ENCODE measurements at places on chromosomes 12 and 14.

DNA sequence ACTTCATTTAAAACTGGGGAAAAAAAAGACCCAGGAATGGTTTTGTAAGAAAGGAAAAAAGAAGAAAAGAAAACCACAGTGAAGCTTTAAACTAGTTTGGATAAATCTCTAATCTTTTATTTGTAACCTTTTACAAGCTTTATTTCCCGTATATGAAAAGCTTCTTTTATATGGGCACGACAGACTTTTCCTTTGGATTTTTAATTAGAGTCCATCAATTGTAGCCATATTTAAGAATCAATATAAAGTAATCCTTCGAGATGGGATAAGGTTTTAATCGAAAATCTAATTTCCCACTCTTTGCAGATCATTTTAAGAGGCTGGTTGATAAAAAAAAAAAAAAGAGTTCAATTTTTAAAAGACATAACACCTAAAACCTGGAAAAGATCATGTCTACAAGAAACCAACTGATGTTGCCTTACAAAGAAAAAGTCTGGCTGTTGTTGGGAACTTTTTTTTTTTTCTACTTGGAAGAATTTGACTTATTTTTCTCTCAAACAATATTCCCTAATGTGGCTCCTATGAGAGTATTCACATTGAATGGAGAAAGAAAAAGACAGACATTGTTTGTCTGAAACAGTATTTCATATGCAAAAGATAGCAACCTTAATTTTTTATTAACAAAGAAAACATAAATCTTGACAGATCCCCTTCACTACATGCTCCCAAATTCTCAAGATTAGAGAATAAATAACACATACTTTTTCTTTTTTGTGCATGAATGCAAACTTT lies 4.9 kb upstream of the OTX2 start:
- no peak for DNase-seq

GRCh38 chr12:74619884-74620283 lies 82.2 kb downstream of the ATXN7L3B start:
- DNase-seq: no peak

DNA sequence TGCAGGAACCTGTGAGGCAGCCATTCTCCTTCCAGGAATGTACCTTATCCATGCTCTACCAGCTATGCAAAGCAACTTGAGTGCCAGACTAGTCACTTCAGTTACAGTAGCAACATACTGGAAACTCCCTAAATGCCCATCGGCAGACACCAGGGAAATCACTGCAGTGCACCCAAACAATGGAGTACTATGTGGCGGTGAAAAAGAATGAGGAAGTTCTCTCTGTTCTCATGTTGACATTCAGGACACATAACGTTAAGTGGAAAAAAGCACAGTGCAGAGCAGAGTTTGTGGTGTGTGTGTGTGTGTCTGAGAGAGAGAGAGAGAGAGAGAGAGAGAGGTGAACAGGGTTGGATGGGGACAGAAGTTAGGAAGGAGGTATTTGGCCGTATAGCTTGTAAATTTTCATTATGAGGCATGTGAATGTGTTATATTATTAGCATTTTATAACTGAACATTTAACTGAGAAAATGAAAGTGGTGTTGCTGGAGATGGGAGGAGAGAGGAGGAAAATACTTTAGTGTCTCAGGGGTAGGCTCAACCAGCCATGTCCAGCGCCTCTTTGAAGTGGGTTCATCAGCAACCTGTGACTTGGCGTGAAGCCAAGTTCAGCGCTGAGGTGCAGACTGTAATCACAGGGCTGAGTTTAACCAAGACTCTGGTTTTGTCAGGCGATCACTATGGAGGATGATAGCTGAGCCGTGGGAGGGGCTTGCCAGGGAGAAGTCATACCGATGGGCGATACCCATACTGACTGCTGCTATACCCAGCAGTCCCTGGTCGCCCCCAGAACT lies 17.3 kb downstream of the TNFAIP2 start:
- DNase-seq: no peak

GRCh38 chr12:6444704-6445688 lies at the start of gene CD27:
TSS of gene CD27 (plus strand) at chr12:6444955. CDS start at chr12:6445096, 141 bp downstream.
- DNase-seq: no peak

- no peak for DNase-seq
Observed at GRCh38 chr12:82040987-82041743, 282.0 kb upstream of the PPFIA2 start.

- no peak for DNase-seq
Observed at GRCh38 chr12:113116875-113117274, 18.7 kb downstream of the RASAL1 start.

DNA sequence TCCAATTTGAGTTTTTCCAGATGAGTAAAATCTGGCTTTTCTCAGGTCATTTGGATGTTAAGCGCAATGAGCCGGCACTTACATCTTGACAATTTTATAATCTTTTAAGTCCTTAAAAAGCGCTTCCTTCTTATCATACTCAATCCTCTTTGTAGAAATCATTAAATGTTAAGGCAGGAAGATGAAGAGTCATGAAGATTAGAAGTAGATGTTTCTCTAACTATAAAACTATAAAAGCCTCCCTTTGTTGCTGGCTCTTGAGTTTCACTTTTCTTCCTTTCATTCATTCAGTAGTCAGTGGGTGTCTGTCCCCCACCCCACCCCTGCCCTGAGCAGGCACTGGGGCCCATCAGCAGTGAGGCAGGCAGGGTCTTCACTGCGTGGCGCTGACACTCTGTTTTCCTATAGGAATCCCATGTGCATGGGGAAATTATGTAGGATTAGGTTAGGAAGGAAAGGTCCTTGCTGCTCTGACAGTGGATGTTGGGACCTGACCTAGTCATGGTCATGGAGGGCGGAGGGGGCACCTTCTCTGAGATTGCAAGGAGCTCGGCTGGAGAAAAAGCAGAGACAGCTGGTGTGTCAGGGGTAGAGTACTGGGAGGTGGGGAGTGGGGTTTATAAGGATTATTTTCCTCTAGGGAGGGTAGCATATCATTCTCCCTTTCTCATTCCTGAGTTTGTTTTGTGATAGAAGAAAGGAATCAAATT lies 65.8 kb downstream of the CCDC92 start:
- no peak for DNase-seq

- DNase-seq: no peak
Observed at GRCh38 chr14:52399104-52399503, 85.0 kb downstream of the PTGER2 start.

GRCh38 chr12:58419905-58420304 lies 478.5 kb downstream of the ATP23 start:
- no peak for DNase-seq

- no peak for DNase-seq
Observed at GRCh38 chr12:108102363-108102762, 26.7 kb upstream of the WSCD2 start.

DNA sequence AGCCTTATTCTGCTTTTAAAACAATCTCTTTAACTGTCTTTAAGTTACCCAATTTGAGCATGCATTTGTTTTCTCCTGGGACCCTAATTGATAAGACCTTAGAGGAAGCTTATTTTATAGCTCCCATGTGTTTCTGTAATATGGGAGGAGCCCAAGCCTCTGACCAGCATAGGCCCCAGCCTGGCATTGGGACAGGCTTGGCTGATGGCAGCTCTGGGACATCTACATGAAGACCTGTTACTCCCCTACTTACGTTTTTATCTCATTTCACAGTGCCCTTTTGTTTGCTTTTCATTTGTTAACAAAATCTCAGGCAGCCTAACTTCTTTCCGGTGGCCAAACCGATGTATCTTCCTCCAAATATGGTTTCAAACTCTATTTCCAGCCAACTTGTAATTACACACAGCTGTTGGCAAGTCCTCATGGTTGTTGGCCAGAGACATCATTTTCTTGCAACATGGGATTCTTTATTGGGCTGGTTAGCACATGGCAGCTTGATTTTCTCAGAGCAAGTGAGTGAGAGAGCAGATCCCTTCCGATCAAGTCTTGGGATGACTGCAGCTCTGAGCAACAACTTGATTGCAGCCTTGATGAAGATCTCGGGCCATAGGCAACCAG lies 1117.5 kb downstream of the AACS start:
- no peak for DNase-seq

- no peak for DNase-seq
Observed at GRCh38 chr12:105287408-105287807, 43.1 kb upstream of the C12orf75 start.

DNA sequence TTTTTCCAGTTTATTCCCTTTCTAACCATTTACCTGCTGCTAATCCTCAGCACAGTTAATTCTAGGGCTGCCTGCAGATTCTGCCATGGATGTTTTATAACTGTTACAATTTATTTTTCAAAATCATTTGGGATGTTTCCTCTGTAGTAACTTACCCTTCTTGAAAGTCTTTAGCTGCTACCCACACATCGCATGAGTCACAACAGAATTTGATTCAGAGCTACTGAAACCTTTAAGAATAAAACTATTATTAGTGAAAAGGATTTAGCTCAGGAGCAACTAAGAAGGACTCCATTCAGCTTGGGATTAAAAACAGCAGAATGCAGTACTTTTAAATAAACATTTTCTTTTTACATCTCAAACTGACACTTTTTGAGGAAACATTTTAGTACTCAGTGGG lies 41.7 kb upstream of the RGS6 start:
- DNase-seq: no peak

GRCh38 chr14:29627137-29627536 lies 300.5 kb downstream of the PRKD1 start:
- DNase-seq: no peak

- DNase-seq: peak; percentile 78
Observed at GRCh38 chr14:68147303-68147702, 327.7 kb downstream of the RAD51B start.

DNA sequence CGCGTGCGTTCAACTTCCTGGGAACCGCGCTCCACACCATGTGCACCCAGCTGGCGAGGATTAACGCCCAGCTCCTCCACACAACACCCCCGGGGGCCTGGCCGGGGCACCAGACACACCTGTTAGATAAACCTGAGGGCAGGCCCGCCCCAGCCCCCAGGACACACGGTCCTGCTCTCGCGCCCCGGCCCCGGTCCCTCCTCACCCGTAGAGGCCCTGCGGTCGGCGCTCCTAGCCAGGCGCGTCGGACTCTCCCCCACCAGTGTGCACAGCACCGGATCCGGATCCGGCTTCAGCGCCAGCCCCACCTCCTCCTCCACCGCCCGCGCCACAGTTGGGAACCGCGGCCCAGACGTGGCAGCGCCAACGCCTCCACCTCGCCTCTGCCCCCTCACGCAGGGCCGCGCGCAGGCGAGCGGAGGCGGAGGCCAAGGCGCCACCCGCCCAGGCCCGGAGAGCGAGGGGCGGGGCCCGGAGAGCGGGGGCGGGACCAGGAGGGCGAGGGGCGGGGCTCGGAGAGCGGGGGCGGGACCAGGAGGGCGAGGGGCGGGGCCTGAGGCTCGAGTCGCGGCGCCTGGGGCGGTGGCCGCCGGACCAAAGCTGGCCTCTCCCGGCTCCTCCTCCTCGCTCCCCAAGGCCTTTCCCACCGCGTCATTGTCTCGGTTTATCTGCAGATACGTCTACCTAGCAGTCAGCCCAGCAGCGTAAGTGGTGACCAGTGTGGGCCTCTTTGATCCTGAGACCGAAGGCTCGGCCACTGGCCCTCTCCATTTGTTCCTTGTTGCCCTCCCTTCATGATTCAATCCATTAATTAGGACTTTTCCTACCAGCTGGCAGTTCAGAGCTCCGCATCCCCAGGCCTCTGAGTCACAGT lies at the start of gene GNPNAT1:
Gene GNPNAT1 (minus strand): TSS at position 385 of the 874 bp plus-strand sequence. CDS start 6,957 bp downstream, outside the sequence.
- DNase-seq: peak; percentile 93

GRCh38 chr14:30756594-30756993 lies 117.8 kb upstream of the COCH start:
- peak; percentile 12 for DNase-seq

DNA sequence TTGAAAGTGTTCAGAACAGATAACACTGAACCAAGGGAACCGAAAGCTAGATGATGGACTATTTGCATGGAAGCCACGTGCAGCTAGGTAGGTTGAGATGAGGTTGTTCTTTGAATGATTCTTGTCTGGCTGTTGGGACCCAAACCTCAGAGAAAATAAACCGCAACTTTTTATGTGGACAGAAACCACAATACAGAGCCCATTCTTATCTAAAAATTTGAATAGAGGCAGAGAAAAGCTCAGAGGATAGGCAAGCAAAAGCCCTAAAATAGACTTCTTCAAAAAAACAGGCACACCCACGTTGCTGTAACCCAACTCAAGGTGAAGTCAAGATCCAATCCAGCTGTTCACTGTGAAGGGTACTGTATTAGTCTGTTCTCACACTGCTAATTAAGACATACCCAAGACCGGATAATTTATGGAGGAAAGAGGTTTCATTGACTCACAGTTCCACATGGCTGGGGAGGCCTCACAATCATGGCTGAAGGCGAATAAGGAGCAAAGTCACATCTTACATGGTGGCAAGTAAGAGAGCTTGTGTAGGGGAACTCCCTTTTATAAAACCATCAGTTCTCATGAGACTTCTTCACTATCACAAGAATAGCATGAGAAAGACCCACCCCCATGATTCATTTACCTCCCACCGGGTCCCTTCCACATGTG lies 353.8 kb downstream of the AACS start:
- no peak for DNase-seq

DNA sequence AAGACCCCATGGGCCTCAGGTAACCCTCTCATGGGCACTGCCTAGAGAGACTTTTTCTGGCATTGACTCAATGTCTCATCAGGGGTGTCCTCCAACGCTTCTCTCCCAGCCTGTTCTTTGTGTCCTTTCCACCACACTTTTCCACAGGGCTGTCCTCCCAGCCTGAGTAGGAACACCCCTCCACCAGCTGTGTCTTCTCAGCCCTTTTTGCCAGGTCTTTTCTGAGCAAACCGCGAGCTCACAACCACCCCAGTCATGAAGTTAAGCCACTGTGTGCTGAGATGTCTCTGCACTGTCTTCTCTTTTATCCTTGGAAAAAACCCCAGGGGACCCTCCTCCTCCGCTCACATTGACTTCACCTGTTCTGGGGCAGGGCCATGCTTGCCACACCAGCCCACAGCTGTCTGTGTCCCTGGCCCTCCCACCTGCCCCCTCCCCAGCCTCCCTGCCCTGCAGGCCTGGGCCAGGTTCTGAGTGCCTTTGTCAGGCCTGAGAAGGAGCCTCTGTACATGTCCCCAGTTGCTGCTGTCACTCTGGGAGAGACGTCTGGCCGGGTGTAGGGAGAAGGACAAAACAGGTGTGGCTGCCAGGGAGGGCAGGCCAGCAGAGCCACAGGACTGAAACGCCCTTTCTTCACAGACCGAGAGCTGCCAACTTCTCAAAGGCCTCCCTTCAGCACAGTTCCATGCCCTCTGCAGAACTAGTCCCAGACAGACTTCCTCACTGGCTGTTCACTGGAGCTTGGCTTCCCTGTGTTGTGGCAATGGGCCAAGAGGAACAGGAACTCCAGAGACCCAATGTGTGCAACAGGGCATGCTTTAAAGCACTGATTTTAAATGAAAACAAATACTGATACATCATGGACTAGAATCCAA lies 50.5 kb upstream of the PNMA1 start:
- DNase-seq: no peak

DNA sequence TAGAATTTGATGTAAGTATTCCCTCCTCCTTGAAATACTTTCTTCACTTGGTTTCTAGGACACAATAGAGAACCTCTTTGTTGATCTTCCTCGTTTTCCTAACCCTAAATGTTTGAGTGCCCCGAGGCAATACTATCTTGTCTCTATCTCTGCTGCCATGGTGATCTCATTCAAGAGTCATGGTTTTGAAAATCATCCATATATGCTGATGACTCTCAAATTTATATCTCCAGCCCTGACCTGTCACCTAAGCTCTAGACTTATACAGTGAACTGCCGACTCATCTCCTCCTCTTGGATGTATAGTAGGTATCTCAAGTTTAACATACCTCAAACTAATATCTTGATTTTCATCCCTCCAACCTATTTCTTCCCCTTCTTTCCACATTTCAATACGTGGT lies 71.4 kb downstream of the RIC8B start:
- DNase-seq: no peak

- DNase-seq: no peak
Observed at GRCh38 chr12:65086236-65086635, 34.9 kb downstream of the WIF1 start.

All from SW 1271 (cell line).